ENCODE measurements at places on chromosomes 12 and 14.

DNA sequence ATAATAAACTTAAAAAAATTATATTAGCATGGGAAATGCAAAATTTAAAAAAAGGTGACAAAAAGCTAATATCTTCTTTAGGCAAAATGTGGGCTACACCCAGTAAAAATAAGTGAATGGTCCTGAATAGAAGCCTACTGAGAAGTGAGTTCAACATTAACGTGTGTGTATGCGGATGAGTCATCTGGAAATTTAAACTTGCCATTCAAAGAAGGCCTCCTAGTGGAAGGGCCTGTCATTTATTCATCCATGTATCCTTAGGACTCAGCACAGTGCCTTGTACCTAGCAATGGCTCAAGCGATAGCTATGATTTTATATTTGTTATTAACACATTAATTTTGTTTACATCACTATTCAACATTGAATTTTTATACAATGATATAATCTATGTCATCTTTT, 226.2 kb downstream of the NUBPL start:
- DNase-seq: no peak

DNA sequence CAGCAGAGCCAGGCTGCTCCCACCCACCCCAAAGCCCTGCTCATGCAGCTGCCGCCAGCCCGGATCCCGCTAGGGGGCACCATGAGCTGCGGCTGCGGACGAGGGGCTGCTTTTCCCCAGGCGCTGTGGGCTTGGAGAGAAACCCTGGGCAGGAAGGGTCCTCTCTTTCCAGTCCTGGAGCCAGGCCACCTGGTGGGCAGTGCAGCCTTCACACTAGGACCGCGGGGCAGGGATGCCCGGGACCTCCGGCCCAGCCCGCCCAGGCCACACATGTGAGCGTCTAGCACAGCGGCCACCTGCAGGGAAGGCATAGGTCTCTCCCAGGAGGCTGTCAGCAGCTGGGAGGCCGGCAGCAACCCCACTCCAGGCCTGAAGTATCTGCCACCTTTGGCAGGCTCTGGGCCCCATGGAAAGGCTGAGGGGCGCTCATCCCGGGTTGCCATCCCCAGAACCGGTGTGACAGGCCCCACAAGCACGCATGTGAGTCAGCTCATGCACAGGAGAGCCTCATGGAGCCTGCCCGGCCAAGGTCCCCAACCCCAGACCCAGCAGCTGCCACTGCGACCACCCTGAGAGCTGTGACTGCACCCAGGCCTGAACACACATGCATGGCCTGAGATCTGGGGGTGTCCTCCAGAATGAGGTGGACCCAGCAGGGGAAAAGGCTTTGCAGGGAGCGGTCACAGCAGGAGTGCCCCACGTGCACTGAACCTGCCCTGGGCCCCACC, 280.0 kb upstream of the RTL1 start:
- no peak for DNase-seq

DNA sequence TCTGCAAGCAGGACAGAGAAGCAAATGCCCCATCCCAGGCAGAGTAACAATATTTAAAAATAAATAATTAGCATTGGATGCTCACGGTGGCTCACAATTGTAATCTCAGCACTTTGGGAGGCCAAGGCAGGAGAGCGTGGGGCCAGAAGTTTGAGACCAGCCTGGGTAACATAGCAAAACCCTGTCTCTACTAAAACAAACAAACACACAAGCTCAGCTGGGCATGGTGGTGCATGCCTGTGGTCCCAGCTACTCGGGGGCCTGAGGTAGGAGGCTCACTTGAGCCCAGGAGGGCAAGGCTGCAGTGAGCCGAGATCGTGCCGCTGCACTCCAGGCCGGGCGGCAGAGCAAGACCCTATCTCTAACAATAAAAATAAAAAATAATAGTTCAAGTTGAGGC, 74.7 kb upstream of the NCOR2 start:
- DNase-seq: no peak

GRCh38 chr12:111269718-111270117, 99.2 kb downstream of the PHETA1 start:
- no peak for DNase-seq

DNA sequence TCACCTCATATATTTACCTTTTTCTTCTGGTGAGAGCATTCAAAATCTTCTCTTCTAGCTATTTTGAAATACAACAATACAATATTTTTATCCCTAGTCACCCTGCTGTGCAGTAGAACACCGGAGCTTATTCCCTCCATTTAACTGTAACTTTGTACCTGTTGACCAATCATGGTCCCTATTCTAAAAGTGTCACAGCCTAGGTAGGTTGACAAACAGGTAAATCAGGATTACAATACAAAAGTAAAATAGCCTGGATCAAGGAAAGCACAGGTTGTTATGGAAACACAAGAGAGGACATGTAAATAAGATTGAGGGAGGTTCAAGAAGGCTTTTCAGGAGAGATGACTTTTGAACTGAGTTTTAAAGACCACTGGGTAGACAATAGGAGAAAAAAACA, 670.9 kb downstream of the DIO2 start:
- DNase-seq: no peak

DNA sequence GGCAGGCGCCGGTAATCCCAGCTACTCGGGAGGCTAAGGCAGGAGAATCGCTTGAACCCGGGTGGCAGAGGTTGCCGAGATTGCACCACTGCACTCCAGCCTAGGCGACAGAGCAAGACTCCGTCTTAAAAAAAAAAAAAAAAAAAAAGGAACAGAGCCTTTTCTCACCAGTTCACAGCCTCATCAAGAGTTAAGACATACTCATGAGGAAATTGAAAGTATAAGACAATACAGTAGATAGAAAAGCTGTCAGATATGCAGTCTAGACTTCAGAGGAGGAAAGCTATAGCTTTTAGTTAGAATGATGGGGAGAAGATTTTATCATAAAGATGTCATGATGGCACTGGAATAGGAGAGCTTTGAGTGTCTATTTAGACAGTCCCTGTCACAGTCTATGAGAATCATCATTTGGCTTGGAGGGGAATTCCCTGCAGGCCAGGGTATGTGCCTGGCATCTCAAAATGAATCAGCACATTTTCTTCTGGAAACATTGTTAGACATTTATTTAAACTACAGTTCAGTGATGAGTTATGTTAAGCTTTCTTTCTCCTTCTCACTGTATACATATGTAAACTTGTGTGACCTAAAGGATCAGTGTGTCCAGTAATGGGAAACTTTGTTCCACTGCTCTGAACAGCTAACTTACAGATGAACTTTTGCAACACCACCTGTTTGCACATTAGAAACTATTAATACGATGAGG, 2.9 kb upstream of the RAB35 start:
- DNase-seq: no peak

GRCh38 chr12:18898470-18898869, 160.6 kb downstream of the CAPZA3 start:
- DNase-seq: no peak

- no peak for DNase-seq
Measured at GRCh38 chr12:10249690-10250455, 37.2 kb downstream of the GABARAPL1 start.

DNA sequence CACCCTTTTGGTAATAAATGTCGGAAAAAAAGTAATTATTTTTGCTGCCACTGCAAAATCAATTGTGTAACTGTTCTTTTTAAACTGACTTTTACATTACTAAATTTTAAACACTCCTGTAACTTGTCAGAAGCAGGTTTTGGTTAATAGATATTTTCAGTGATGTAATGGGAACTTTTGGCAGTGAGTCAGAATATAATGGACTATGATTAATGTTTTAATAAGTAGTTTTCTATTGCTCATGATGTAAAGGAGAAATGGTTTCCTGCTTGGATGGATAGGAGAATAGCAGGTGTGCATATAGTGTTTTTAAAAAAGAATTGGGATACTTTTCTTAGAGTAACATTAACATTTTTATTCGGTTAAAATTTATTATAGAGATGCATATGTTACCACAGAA, 58.8 kb downstream of the TRMT5 start:
- DNase-seq: no peak

DNA sequence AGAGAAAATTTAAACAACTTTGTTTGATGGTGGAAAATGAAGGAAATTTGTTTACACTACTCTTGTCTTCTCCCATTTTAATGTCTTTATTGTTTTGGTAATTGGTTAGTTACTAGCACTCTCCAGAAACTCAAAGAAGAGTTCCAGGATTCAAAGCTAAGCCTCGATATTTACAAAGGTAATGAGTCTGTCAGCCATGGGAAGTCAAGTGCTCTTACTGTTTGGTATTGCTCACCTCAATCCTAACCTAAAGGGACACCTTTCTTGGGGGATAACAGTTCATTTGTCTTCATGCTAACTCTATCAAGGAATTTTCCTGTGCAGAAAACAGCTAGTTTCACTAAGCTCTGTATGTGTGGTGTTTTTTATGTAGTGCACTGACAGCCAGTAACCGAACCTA, 222.9 kb upstream of the LMO3 start:
- no peak for DNase-seq

DNA sequence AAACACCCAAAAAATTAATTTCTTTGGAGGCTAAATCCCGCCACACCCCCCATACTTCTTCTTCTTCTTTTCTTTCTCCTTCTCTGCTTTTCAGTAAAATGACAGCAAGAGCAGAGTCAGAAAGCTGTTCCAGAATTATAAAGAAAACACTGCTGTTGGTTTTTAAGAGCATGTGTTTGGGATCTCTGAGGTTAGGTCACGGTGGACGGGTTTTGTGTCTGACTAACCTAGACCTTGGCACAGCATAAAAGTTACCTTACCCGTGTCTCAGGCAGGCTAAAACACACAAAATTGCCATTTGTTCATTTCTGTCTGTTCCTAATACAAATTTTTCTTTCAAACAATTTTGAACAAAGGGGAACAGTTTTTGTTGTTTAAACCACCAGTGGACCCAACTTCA, 540.8 kb downstream of the NRXN3 start:
- no peak for DNase-seq

GRCh38 chr12:104959335-104959841, 1.3 kb upstream of the SLC41A2 start:
- DNase-seq: no peak

- no peak for DNase-seq
Measured at GRCh38 chr12:68334132-68334531, 2.0 kb upstream of the MDM1 start.

DNA sequence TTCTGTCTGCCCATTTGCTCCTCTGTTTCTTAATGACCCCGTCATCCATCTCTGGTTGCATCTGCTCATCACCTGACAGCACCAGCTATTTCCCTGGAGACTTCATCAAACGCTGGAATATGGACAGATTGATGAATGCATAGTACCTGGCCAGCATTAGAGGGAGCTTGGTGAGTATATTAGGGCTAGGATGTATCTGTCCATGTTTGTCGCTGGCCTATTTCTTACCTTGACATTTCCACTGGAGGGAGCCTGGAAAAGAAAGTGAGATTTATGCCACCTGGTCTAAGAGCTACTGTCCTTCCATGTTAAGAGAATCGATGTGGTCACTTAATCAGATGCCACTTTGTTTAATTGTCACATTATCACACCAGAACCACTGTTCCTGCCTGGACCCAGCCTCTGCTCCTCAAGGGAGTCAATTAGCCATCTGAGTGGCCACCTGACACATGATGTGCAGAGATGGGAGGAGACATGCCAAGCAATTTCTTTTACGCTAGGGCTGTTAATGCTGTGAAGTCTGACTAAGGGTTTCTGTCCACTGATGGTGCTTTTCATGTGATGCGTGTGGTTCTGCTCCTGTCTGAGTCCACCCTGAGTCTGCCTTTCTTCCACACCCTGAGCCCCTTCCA, 75.3 kb upstream of the SFSWAP start:
- DNase-seq: no peak

DNA sequence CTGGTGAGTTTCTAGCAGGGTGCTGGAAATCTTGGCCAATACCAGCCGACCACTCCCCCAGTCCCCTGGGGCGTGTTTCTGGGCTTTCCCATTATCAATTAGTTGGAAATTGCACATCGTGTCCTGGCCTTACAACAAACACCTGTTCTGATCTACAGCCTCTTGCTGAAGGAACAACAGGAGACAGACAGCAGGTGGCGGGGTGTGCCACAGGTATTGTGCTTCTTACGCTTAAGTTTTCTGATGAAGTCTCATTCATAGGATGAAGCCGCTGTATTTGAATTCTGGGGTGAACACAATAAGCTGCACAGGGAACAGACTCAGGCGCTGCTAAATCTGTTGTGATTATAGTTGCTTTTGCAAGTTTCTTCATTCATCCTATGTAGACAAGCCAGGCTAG, 703 bp downstream of the HIGD1C start:
- no peak for DNase-seq

GRCh38 chr12:78863482-78864402, 832 bp upstream of the SYT1 start:
- DNase-seq: no peak

DNA sequence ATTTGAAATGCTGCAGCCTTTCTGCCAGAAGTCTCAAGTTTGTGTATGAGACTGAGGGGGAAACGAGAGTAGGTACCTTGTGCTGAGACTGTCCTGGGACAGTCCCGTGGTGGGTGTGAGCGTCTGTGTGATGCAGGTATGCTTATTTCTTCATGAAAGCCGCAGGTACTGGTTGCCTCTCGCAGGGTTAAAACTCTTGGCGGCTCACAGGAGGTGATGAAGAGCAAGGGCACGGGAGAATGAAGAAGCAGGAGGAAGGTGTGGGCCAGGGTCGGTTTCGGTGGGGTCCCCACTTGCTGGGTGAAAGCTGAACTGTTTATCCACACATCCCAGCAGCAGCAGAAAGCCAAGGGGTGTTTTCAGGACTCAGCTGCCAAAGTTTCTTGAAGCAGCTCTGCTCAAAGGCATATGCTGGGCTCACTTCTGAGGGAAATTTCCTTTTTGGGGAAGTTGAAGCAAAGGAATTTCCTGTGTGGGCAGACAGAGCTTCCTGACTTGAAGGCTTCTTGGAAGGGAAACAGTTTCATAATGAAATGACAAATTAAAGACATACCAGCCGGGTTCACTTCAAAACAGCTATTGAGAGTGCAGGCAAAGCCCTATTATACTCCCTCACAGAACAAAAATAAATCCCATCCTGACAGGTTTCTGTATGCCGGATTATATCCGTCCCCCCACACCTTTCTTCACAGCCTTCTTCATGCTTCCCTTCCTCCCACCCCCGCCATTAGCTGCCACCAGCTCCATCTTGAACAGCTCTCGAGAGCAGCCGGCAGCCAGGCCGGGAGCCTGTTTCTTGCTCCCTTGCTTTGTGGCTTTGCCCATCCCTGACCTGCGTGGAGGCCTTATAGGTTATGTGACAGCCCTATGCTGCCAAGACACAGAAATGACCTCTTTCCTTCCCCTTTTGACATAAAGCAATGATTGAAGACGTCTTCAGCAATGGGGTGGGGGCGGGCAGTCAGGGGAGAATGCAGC, 116.6 kb downstream of the ETV6 start:
- DNase-seq: no peak

DNA sequence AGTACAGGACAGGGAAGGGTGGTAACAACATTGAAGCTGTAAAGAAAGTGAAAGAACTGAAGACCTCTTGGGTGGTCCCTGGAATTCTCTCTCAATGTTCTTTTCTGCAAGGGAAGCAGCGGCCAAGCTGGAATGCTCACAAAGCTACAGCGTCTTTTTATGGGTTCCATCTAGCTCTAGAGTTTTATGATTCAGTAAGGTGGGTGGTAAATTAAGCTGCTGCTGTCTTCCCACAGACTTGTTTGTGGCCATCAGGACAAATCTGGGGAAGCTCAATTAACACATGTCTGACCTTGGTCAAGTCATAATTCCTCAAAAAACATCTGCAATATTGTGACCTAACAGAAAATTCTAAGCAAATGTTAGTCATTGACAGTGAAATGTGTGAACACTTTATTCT, 139.1 kb downstream of the MED13L start:
- DNase-seq: no peak

- DNase-seq: no peak
Measured at GRCh38 chr12:130698106-130698505, 18.0 kb downstream of the RIMBP2 start.

GRCh38 chr12:27924350-27925135, 48.0 kb downstream of the PTHLH start:
- DNase-seq: no peak
